ENCODE measurements at places on chromosomes 5 and 9.
A peak's percentile ranks its signal among the peaks of the same experiment; 100 is the strongest.

DNA sequence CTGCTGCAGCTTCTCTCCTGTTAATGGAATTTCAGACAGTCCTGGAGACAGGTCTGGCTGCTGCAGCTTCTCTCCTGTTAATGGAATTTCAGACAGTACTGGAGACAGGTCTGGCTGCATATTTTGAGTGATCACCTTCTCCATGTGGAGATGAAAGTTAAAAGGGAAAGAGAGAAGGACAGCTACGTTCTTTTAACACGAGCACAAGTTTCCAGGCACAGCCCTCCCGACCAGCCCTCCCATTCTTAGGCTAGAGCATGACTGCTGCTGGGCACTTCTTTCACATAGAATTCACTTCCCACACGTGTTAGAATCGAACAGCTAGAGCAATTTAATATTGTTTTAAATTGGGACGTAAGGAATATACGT, 133.3 kb upstream of the DMRT1 start:
- no peak for DNase-seq

DNA sequence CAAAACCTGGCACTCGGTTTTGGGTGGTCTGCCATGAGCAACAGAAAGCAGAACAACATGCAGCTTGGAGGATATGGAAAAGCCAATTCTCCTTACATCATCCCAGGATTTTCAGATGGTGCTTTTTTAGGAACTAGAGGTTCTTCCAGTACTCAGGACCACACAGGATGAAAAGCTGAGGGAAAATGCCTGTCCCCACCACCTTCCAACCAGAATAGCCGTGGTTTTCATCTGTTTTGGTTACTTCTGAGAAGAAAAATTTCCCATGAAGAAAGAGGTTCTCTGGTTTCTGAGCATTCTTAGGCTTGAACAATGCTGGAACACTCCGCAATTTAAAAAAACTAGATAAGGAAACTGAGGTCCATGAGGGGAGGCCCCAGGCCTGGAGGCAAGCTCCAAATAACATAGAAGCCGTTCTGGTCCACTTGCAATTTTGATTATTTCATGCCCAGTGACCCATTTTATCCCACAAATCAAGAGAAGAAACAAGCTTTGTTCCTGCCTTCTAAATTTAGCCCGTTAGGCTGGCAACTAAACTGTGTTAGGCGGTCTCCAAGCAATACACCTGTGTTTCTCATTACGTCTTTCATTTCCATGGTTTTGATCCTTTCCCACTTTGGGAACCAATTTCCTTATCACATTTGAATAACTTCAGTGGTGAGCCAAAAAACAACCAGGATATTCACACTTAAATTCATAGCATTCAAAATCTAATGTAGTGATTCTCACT, 79.2 kb upstream of the SPIN1 start:
- no peak for DNase-seq

- no peak for DNase-seq
Observed at GRCh38 chr9:108637340-108637739, 218.4 kb downstream of the ACTL7B start.

GRCh38 chr5:178769617-178770260, 39.3 kb upstream of the ZNF354A start:
- DNase-seq = no peak

GRCh38 chr5:123059455-123059854, 22.9 kb upstream of the PPIC start:
- DNase-seq = no peak

DNA sequence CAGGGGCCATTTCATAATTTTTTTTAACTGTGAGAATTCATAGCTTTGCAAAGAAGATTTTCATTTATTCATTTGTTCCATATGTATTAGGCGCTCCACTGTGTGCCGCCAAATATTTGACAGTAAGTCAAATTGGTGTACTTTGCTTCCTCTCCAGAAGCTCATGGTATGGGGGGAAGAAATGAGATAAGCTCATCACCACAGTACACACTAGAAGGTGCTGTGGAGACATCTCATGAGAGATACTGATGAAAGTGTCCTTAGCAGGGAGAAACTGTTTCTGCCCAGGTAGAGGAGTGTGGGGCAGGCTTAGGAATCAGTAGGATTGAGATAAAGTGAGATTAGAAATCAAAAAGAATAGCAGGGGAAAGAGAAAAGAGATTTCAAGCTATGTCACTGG, 136.2 kb downstream of the CDH6 start:
- no peak for DNase-seq

- DNase-seq = no peak
Observed at GRCh38 chr5:73633060-73633459, 7.1 kb downstream of the ARHGEF28 start.

DNA sequence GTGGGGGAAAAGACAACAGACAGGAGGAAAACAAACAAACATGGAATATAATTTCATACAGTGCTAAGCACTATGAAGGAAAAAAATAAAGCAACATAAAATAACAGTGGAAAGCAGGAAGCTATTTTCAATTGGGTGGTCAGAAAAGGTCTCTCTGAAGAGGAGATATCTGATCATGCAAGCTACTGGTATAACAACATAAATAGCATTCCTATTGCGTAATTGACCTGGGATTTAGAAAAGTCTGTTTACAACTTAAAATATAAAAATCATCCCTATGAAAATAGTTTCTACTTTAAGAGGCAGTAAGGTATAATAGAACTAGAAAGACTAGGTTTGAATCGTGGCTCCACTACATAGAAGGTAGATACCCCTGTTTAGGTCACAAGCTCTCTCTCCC, 61.4 kb downstream of the FBXW11 start:
- DNase-seq = no peak

GRCh38 chr5:6637022-6637421, 3.8 kb downstream of the SRD5A1 start:
- no peak for DNase-seq

DNA sequence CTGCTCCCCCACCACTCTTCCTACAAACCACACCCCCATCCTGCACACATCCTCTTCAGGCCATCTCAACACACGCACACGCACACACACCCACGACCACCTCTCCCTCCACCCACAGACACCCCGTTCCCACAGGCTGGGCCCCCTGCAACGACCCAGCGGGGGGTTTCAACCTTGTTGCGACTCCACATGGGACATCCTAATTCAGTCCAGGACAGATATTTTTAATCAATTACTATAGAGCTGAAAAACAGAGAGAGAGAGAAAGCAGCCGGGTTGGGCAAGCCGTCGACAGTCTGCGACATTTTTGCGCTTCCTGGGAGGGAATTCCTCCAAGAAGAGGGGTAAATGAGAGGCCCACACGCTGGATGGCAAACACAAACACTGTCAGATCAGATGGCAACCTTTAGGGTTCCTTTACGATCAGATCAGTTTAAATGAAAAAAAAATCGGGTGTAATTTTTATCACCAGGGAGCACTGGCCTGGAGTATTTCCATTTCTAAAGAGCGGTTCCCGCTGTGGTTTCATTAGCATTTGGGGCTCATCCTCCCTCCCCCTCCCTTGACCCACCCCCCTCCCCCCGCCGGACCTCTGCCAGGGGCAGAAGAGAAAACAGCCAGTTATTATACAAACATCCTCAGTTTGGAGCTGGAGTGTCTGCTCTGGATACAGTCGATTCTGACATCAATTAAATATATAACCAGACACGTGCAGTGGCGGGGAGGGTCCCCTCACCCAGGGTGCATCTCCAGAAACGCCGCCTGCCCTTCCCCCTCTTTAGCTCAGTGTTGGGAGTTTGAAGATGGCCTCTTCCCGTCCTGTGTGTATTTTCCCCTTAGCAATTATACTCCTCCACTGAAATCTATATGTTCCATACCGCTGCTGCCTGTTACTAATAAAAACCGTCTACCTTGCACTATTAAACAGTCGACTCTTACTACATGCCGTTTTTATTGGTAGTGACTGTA, 2.3 kb upstream of the IRX2 start:
- no peak for DNase-seq

GRCh38 chr9:98074115-98074990, 17.8 kb downstream of the NANS start:
- peak; percentile 51 for DNase-seq

DNA sequence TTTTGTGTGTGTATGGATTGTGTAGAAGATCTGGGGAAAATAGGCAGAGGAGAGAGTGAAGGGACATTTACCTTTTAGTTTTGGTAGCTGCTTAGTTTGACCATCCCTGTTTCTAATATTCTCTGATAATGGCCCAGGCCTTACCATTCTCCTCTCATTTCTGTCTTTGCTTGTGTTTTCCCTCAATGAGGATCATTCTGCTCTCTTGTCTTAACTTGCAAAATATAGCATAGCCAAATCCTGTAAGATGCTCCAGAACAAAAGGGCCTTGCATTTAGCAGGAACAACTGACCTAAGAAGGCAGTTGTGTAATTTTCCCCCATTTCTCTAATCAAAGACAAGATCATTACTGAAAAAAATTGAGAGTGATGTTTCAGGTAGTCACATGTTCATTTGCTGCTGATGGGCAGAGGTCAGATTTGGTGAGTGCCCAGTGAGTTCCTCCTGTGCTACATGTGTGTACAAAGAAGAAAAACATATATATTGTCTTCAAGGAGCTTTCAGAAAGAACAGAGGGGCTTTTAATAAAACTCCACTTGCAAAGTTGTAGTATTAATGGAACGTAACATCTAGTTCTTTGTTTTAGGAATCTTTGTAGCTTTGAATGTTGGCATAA, 139.5 kb downstream of the KDM4C start:
- no peak for DNase-seq

DNA sequence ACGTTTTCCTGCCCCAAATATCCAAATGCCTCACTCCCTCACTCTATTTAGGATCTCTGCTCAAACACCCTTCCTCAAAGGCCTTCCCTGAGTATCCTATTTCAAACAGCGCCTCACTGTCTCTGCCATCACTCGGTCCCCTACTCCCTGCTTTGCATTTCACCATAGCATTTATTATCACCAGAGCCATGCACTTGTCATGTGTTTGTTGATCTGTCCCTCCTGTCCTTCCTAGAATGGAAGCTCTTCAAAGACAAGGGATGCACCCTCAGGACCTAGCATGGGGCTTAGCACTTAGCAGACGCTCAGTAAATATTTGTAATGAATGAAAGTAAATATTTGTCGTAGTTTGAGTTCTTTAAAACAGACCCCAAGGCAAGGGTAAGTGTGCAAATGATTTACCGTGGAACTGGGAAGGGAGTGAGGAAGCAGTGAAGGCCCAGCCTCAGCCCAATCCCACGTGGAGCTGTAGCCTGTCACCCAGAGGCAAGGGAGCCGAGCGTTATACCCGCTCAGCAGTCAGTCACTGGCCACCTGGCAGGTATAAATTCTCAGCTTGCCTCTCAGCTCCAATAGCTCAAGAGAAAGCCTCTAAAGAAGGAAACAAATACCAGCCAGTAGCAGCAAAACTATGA, 97.7 kb upstream of the KIF2A start:
- DNase-seq = no peak

GRCh38 chr9:136690104-136690805, 3.0 kb upstream of the AGPAT2 start:
- no peak for DNase-seq

GRCh38 chr5:88785746-88786565, 97.0 kb downstream of the MEF2C start:
- DNase-seq = no peak

GRCh38 chr9:88889386-88889785, 101.9 kb upstream of the S1PR3 start:
- DNase-seq = no peak

- no peak for DNase-seq
Observed at GRCh38 chr5:9483779-9484178, 62.1 kb downstream of the SEMA5A start.

DNA sequence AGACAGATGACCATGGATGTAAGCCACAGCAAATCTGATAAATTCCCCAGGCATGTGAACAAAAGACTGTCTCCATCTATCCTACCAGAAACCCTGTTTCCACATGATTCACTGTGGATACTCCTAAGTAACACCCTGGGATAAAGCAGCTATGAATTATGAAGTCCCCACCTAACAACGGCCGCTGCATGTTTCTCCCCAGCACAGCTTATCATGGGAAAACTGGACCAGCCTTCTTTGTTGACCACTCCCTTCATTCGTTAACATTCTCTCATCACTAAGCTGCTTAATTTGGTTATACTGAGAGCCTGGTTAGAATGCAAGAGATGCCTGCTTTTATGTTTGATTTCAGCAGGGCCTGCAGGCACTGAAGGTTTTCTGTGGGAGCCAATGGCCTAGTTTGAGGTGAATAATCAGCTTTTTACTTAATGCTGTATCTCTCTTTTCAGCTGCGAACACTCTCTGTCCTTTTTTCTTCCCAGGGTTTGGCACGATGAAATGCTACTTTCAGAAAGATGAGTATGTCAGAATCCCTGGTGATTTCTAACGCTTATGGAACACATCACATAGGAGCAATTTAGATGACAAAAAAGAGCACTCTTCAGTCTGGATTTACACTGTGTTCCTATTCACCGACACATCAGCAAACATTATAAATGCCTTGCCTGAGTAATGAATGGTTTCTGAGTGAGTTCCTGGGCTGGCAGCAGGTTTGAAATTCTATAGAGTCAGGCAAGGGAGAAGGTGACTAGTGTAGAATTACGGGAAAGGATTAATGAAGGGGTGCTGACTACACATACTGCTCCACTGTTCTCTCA, 318.4 kb upstream of the ZNF608 start:
- DNase-seq = no peak

DNA sequence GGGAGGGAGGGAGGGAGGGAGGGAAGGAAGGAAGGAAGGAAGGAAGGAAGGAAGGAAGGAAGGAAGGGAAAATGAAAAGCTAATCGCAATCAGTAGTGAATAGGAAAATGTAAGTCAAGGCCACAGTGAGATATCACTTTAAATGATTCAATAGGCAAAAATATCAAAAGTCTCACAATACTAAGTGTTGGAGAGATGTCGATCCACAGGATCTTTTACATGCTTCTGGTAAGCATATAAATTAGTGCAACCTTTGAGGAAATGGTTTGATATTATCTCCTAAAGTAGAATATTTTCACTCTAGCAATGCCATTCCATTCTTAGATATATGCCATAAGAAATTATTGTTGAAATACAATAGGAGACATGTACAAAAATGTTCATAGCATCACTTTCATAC, 58.4 kb downstream of the FRMD3 start:
- no peak for DNase-seq

GRCh38 chr5:159149085-159149484, 49.4 kb upstream of the EBF1 start:
- DNase-seq = no peak

GRCh38 chr9:116073826-116074225, 79.8 kb upstream of the PAPPA start:
- no peak for DNase-seq

DNA sequence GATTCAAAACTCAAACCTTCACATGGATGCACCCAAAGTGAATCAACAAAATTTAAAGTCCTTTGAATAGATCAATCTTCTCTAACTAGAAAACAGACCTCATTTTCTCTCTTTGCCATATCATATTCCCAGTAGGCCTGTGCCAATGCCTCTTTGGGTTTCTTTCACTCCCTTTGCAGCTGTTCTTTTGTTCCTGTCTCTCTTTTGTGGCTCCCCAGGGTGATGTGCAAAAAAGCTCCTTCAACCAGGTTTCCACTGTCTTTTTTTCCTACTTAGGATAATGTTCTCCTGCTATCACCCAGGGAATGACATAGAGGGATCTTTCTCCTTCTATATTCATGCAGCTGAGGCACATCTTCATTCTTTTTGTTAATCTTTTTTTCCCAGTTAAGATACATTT, 54.6 kb downstream of the MARCHF3 start:
- no peak for DNase-seq

Data from CD4-positive, alpha-beta T cell treated with Interferon gamma for 1 hour (primary cell).